ENCODE measurements at places on chromosomes 5 and 9.
A peak's percentile ranks its signal among the peaks of the same experiment; 100 is the strongest.

DNA sequence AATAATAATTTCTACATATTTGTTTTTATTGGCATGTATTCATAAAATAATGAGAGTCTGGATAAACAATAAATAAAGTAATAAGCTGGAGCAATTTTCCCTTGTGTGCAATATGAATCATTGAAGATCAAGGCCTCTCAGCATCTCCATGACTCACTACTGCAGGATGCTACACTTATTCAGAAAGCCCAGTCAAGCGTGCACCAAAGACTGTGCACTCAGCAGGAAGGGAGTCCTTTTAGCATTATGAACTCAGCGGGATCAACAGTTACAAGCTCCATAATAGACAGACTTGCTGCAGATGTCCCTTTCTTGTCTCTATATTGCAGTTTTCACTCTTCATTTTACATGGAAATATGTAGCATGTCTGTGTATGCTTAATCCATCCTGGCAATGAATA lies 485.3 kb downstream of the CDH9 start:
- no peak for DNase-seq

DNA sequence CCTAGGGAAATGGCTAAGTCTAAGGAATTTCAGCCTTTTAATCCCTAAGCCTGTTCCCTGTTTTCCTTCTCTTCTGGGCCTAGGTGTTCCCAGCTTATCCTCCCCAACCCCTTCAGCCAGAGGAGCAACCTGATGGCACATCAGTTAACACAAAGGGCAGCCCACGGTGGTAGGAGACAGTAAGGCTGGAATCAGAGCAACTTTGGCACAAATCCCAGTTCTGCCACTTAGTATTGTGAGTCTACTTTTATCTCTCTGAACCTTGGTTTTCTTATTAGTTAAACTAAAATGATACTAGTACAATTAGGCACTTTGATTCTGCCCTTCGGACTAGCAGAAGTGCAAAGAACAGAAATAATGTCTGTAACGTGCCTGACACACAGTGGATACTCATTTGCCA lies 246.8 kb downstream of the SAXO1 start:
- no peak for DNase-seq

- peak; percentile 54 for DNase-seq
These were observed 7.9 kb downstream of the GABRP start for GRCh38 chr5:170791325-170791954.

DNA sequence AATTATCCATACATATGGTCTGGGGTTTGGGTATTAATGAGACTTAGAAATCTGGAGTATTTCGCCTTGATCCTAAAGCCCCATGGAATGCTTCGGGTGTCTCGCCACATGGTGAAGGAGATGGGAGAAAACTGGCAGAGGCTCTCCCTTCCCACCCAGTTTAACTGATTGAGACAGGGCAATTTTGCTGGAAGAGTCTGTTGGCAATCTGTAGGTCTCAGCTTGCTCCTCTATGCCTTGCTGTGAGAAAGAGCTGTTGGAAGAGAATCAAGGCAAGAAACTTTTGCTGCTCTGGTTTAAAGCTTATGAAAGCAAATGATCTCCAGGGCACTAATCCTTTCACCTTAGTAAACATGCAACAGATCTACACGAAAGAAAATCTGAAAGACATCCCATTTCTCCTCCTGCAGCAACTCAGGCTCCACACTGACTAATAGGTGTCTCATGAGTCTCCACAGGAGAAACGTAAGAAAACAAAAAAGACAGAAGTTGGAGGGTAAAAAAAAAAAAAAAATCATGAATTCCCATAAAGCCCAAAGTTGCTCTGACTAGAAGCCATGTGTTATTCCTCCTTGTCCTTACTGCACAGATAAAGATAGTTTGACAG lies 369.9 kb downstream of the EFNA5 start:
- DNase-seq, result no peak

- no peak for DNase-seq
These were observed 57.0 kb downstream of the CFAP90 start for GRCh38 chr5:7793895-7794294.

DNA sequence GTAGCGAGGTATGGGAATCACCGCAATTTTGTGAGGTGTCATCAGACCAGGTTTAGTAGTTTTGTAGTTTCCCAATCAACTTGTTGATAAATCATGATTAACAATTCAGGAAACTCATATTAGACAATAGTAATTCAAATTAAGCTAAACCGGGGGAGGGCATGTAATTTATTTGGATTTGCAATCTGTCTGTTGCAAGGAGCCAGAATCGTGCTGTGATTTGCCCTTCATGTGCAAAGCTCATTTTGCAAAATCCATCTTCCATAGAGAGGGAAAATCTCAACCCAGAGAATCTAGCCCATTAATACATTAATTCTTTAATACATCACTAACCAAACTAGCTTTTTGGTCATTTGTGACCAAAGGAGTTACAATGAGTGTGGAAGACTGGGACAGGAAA lies 164.7 kb upstream of the TRPM3 start:
- no peak for DNase-seq

DNA sequence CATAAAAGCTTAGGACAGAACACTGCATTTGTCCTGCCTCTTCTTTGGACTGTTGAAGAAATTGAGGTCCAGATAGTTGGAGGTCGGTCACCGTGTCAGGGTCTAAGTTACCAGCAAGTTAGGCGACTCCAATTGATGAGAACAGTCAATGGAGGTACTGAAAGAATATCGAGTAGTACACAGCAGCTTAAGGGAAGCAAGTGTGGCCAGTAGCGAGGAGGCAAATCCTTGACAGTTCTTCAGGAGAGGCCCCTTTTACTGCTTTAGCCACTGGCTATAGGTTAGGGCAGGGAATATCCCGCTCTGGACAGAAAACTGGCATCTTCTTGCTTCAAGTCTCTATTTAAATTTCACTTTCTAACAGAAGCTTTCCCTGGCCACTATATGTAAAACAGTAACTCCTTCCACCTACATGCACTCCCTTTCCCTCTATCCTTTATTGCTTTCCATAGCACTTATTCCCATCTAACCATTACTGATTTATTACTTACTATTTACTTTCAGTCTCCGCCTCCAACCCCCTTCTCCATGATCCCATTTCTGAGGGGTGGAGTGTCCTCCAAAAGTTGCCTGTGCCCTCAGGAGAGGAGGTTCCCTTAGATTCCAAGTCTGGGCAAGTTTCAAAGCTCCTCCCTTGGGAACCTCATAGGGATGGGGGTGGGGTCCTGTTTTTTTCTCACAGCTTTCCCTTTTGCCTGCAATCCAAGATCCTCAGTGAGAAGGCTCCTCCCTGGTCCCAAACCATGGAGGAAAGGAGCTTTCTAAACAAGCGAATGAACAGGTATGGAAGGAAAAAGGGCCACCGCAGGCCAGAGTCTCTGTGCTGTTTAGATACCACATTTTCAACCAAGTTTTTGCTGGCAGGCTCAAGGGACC lies 4.1 kb upstream of the PRDM6 start:
- DNase-seq, result no peak

GRCh38 chr5:58927181-58927580 lies 344.3 kb downstream of the RAB3C start:
- no peak for DNase-seq

- DNase-seq, result no peak
These were observed 1080.5 kb upstream of the DMAC1 start for GRCh38 chr9:8880060-8880459.

DNA sequence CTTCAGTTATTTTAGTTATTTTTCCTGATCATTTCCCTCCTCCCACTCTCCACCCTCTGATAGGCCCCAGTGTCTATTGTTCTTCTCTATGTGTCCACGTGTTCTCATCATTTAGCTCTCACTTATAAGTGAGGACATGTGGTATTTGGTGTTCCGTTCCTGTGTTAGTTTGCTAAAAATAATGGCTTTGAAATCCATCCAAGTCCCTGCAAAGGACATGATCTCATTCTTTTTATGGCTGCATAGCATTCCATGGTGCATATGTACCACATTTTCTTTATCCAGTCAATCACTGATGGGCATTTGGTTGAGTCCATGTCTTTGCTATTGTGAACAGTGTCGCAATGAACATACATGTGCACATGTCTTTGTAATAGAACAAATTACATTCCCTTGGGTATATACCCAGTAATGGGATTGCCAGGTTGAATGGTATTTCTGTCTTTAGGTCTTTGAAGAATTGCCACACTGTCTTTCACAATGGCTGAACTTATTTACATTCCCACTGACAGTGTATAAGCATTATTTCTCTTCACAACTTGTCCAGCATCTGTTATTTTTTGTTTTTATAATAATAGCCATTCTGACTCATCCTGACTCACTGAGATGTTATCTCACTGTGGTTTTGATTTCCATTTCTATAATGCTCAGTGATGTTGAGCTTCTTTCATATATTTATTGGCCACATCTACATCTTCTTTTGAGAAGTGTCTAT lies 17.2 kb upstream of the DIRAS2 start:
- DNase-seq, result no peak

All from hematopoietic multipotent progenitor cell treated with erythropoietin and hydrocortisone succinate and interleukin-3 and kit ligand, for 8 days (in vitro differentiated cells).